CD4-positive, alpha-beta T cell (primary cell): ENCODE measurements at places on chromosomes 5 and 9.

DNA sequence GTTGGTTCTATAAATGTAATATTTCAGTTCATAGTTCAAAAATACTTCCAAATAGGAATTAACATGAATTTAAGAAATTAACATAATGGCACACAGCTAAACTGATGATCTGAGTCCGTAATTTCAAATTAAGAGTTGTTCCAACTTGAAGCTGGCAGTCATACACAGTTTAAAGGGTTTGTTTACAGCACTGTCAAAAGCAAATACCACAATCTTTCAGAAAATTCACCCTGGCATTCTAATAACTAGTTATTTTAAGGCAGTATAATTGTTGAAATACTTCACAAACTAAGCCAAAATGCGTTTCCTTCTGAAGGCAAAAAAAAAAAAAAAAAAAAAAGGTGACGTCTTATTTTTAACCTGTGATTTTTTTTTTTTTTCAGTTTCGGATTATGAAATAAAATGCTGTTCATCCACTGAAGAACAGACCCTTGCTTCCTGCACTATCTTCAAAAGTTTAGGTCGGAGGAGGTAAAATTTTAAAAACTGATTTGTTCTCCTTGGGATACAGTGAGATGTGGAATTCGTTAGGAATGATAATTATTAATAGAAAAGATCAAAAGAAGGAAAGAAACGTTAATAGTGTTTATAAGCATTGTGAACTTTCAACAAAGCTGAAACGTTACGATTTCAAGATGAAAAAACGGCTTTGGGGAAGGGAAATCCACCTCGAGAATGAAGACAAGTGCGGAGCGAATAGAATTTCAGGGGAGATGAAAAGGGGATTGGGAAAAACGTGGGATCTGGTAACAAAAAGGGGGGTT lies 850 bp downstream of the IL6ST start:
- peaks cover 13% of the 10 kb centered on the region for H3K4me1 ChIP-seq
- H3K27me3 ChIP-seq, result no peaks in the 10 kb centered on the region
- H3K27ac ChIP-seq, result peak overlapping the region; percentile 99
- H3K36me3 ChIP-seq, result no peaks in the 10 kb centered on the region

DNA sequence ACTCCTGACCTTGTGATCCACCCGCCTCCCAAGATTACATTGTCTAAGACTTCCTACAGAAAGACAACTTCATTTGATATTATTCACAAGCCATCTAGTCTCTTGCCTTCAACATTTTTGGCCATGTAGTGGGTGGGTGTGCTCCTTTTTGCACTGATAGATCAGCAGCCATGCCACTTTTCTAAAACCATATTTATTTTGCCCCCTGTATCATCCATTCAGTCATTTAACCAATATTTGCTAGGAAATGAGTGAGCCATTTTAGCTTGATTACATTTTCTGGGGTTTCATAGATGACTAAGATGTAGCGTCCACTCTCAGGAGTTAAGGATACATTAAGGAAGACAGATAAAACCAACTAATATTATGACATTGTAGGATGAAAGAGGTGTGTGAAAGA lies 555.6 kb downstream of the RAB3C start:
- H3K36me3 ChIP-seq, result no peaks in the 10 kb centered on the region
- peaks cover 4% of the 10 kb centered on the region for H3K4me1 ChIP-seq
- H3K27ac ChIP-seq, result no peak overlapping the region
- H3K4me3 ChIP-seq, result no peak overlapping the region

- no peaks in the 10 kb centered on the region for H3K4me1 ChIP-seq
- H3K4me3 ChIP-seq, result no peak overlapping the region
- H3K27me3 ChIP-seq, result no peaks in the 10 kb centered on the region
Observed at GRCh38 chr5:5342784-5343183, 79.7 kb upstream of the ICE1 start.

DNA sequence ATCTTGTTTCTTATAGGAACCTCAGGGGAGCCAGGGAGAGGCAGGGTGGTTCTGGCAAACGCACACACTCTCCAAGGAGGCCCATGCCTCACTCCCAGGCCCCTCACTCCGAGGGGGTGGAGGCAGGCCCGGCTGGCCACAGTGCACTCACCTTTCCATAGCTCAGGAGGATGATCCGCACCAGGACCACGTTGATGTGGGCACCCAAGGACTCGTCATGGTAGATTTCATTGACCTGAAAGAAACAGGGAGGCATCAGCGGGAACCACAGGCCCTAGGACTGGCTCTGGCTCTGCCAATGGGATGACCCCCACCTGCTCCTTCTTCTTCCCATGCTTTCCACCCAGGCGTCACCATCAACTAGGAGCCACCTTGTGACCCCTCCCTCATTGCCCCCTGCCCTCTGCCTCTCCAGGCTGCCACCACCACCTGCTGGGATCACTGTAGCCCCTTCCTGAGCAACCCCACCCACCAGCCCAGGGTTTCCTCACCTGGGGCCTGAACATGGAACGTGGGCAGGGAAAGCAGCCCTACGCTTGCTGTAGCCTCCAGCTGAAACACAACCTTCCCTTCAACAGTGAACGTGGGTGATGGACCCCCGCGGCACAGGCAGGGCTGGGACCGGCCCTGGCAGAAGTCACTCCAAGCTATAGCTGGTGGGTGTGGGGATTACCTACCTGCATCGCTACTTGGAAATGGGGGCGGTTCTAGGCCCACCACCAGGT lies 120.9 kb downstream of the ZNF354C start:
- H3K36me3 ChIP-seq, result no peaks in the 10 kb centered on the region
- no peak overlapping the region for H3K4me3 ChIP-seq
- H3K27me3 ChIP-seq, result peaks cover 25% of the 10 kb centered on the region
- DNase-seq, result no peak
- H3K4me1 ChIP-seq, result no peaks in the 10 kb centered on the region

DNA sequence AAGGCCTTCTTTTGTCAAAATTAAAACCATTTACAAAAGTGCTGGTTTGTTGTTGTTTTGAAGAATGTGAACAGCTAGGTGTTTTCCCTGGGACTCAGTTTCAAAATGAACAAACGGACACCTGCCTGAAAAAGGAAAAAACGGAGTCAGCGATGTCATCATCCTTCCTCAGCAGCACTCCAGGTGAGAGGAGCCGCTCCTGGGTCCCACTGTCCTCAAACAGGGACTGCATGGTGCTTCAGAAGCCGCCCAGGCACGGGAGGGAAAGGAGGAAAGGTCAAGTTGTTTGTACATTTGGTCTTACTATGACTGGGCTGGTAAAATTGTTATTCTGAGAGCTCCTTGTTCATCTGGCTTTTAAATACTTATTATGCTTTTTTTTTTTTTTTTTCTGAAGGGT lies 69.0 kb upstream of the ZSWIM6 start:
- H3K27ac ChIP-seq, result no peak overlapping the region
- DNase-seq, result no peak

- H3K4me1 ChIP-seq, result no peaks in the 10 kb centered on the region
- no peaks in the 10 kb centered on the region for H3K36me3 ChIP-seq
- H3K27ac ChIP-seq, result no peak overlapping the region
- no peaks in the 10 kb centered on the region for H3K27me3 ChIP-seq
Observed at GRCh38 chr5:105146867-105147266, 1584.3 kb upstream of the NUDT12 start.

- H3K4me1 ChIP-seq, result peaks cover 6% of the 10 kb centered on the region
- peaks cover 11% of the 10 kb centered on the region for H3K27me3 ChIP-seq
- no peak overlapping the region for H3K27ac ChIP-seq
Observed at GRCh38 chr9:22204240-22204639, 195.1 kb upstream of the CDKN2B start.

DNA sequence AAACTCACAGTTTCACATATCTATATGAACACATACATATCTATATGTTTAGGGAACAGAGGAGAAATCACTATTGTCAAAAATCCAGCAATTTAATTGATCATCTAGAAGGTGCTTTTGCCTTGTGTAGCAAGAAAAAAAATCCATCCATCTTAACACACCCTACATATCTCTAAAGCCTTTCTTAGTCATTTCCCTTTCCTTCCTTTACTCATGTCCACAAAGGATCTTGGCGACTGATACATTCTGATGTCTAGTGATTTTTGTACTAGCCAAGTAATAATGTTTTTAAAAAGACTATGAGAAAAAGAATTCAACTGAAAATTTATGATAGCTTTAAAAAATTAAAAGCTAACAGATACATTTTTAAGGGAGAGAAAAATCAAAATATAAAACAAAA lies 22.5 kb downstream of the ZDHHC21 start:
- no peaks in the 10 kb centered on the region for H3K27me3 ChIP-seq
- no peak overlapping the region for H3K27ac ChIP-seq
- no peak overlapping the region for H3K4me3 ChIP-seq
- peaks cover 4% of the 10 kb centered on the region for H3K36me3 ChIP-seq
- no peak for DNase-seq

- peaks cover 37% of the 10 kb centered on the region for H3K36me3 ChIP-seq
- no peak overlapping the region for H3K27ac ChIP-seq
- no peak for DNase-seq
- H3K4me1 ChIP-seq, result no peaks in the 10 kb centered on the region
- no peak overlapping the region for H3K4me3 ChIP-seq
Observed at GRCh38 chr5:179880848-179881590, 22.4 kb upstream of the MRNIP start.

DNA sequence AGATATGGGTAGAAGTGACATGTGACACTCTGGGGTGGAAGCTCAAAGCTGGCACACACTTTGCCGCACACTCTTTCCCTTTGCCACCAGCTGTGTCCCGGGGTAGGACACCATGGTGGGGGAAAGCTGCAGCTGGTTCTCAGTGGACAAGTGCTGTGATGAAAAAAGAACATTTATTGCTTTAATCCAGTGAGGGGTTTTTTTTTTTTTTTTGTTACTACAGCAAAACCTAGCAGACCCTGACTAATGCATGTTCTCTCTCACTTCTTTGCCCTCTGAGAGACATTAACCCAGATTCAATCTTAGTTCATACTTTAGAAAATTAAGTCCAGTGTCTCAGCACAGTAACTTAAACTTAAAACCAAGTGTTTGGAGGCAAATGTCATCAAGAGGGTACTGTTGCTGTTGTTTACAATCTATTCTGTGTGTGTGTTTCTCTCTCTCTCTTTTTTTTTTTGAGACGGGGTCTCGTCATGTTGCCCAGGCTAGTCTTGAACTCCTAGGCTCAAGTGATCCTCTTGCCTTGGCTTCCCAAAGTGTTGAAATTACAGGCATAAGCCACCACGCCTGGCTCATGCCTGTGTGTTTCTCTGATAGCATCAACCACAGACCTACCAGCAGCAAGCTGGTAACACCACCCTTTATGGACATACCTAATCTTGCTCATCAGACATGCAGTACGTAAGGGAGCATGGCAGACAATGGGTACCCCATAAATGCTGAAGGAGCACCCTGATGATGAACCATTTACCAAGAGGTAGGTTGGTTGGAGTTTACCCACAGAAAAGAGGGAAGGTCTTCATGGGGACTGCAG lies 84.7 kb upstream of the TBC1D2 start:
- peaks cover 9% of the 10 kb centered on the region for H3K27me3 ChIP-seq
- no peaks in the 10 kb centered on the region for H3K4me1 ChIP-seq
- no peak for DNase-seq
- H3K4me3 ChIP-seq, result no peak overlapping the region
- H3K36me3 ChIP-seq, result no peaks in the 10 kb centered on the region
- no peak overlapping the region for H3K27ac ChIP-seq

- peaks cover 3% of the 10 kb centered on the region for H3K27me3 ChIP-seq
- no peak overlapping the region for H3K27ac ChIP-seq
- no peak for DNase-seq
Observed at GRCh38 chr5:142627383-142628217, 58.3 kb downstream of the FGF1 start.

DNA sequence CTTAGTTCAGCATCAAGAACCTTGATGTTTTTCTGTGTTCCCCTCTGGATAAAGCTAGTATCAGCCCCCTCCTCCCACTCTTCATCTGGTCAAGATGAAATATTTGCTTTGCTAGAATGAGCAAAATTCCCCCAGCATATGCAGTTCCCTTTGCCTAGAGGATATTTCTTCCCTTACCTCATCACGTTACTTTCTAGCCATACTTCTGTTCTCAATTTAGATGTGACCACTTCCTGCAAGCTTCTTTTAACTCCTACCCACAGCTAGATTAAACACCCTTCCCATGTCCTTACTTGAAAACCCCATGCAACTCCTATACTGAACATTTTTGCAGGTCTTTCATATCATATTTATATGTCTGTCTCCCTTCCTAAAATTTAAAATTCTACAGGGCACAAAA lies 178.9 kb upstream of the TUSC1 start:
- no peak for DNase-seq
- no peak overlapping the region for H3K4me3 ChIP-seq
- H3K27ac ChIP-seq, result no peak overlapping the region
- no peaks in the 10 kb centered on the region for H3K4me1 ChIP-seq
- H3K36me3 ChIP-seq, result no peaks in the 10 kb centered on the region
- H3K27me3 ChIP-seq, result no peaks in the 10 kb centered on the region

DNA sequence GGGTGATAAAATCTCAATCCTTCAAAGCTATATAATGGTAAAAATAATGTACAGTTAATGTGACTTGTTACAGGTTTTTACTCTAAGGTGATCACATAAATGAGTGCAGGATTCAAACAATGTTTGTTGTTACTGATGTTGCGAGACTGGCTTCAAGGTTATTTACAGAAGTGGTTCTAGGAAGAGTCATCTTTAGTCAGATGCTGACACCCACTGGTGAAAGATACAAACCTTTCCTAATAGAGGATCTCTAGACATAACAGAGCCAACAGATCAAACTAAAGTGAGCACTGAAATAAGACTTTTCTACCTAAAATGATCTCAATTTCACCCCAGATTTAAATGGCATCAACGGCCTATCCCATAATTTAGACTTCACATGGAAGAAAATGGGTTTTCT lies 20.2 kb downstream of the ARSB start:
- H3K27ac ChIP-seq, result no peak overlapping the region
- no peak overlapping the region for H3K4me3 ChIP-seq
- H3K4me1 ChIP-seq, result no peaks in the 10 kb centered on the region
- no peak for DNase-seq

DNA sequence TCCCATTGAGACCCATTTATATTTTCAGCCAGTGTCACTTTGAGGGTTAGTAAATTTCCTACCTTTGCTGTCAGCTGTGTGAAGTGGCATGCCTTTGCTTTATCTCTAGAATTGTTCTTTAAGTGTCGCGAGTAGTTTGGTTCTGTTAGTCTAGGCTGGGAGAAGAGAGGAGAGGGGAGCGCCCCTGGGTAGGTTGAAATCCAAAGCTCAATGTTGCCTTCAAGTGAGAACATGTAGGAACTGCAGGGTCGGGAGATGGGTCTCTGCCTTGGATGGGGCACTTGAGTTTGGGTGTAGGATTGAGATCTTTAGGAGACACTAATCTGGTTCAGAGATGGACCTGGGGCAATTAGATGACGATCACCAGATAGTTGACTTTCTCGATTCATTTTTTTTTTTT lies 46.3 kb downstream of the STC2 start:
- H3K27me3 ChIP-seq, result peaks cover 20% of the 10 kb centered on the region
- H3K4me1 ChIP-seq, result peaks cover 10% of the 10 kb centered on the region
- no peak overlapping the region for H3K4me3 ChIP-seq
- H3K27ac ChIP-seq, result no peak overlapping the region

DNA sequence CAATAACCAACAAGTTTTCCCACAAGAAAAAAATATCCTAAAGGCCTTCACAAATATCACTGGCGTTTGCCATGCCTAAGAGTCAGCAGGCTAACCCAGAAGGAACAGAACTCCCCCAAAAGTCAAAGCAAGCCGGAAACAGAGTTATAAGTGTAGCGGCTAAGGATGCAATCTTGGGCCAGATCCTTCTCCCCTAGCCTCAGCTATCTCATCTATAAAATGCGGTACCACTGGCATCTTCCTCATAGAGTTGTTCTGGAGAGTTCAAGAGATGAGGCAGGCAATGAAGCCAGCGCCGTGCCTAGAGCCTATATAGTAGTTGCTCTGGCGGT lies 632 bp downstream of the DPM2 start:
- H3K27me3 ChIP-seq, result no peaks in the 10 kb centered on the region
- peak overlapping the region; percentile 90 for H3K4me3 ChIP-seq
- H3K27ac ChIP-seq, result peak overlapping the region; percentile 48
- DNase-seq, result no peak
- peaks cover 25% of the 10 kb centered on the region for H3K36me3 ChIP-seq
